ENCODE measurements at places on chromosomes 2 and 18. TPM values are rescaled to one million over a fixed set of nuclear protein-coding genes. Genes with fewer than 3 reads are reported as not detected.

MARCO gene
- not detected for total RNA-seq

TIGD1 gene
- 18.5 TPM for total RNA-seq

RNU2-63P gene
- 17.9 TPM for total RNA-seq

FZD7 gene
- 1.2 TPM for total RNA-seq

RAB27B gene
- not detected for total RNA-seq

DCAF17 gene
- total RNA-seq, result 40.9 TPM

IL36B gene
- total RNA-seq, result not detected

MAP3K19 gene
- total RNA-seq, result not detected

TRABD2A gene
- 1.8 TPM for total RNA-seq

SERPINB2 gene
- not detected for total RNA-seq

FAM110C gene
- not detected for total RNA-seq

TAF1B gene
- 35.3 TPM for total RNA-seq

KCTD1 gene
- total RNA-seq, result 10.1 TPM
